Posterior vena cava (tissue), 2 donors: ENCODE measurements at places on chromosomes 1 and 21. TPM values are rescaled to one million over a fixed set of nuclear protein-coding genes. Genes with fewer than 3 reads are reported as not detected.

DNA sequence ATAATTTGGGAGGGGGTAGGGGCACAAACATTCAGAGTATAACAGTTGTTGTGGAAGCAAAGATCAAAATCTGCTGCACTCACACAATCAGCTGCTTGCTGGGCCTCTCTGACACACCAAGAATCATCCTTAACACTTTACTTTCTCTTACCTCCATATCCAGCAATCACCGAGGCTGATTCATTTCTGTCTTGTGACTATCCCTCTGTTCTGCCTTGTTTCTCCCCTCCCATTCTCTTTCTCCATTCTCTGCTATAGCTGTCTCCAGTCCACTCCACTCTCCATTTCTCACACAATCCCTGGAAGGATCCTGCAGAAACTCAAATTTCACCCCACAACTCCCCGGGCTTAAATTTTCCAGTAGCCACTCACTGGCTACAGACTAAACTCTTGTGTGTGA lies 91.8 kb upstream of the NGF start:
- DNase-seq = no peak

DNA sequence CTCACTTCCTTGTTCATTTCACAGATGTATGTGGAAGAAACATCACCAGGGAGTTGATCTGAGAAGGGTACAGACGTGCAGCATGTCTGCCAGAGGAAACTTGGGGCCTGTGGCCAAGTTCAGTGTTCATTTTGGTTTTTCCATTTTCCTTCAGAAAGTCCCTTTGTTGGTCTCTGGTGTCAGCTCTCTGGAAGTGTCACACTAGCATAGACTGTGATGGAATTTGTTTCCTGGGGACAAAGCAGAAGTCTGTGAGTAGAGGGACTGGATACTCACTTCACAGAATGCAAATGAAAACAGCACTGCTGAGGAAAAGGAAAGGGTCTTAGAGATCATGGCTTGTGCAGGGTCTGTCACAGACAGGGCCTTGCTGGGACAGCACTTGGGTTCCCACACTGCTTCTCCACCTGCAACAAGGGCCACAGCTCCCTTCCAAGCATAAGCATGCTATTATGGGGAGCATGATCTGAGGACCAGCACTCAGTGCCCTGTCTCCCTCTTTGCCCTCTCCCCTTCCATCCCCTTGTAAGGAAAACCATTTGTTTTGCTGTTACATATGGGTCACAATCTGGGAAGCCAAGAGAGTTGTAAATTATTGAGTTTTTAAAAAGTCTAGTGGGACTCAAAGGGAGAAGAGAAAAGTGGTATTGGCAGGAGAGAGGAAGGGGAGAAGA lies 31.4 kb upstream of the CD84 start:
- no peak for DNase-seq

DNA sequence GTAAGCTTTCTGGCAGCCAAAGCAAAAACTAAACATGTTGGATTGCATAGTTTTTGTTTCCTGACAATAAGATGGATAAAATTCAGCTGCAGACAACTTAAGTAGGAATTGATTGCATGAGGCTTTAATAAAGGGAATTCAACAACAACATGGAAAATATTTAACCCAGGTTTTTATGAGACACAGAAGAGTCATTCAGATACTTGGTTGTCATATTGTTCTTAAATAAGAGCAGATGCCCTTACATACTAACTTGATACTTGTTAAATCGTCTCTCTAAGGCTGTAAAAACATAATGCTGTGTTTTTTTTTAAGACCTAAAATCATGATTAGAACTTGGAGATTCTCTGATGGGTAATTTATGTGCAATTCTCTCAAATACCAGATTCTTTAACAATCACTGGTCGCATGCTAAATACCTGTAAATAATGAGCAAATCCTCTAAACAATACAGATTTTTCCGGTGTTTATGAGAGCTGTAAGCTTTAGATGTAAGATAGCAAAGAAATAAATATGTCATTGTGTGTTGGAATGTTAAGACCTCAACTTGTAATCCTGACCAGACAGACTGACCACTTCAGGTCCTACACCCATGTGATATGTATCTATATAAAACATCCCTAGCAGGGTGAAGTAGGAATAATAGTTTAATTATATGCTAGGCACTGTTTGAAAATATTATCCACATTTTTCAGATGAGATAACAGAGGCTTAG lies 37.8 kb upstream of the CD34 start:
- no peak for DNase-seq

- DNase-seq = no peak
These were observed 32.9 kb downstream of the COL11A1 start for GRCh38 chr1:103075316-103076000.

DNA sequence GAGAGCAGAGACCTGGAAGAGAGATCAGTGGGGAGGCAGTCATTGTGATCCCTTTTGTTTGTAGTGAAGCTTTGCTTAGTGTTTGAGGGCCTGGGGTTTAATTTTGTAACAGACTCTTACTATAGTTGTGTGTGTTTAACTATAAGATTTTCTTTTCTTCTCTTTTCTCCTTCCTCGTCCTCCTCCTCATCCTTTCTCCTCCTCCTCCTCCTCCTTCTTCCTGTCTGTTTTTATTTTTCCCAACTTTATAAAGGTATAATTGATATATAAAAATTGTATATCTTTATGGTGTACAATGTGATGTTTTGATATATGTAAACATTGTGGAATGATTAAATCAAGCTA lies 71.2 kb upstream of the MACF1 start:
- DNase-seq = no peak

Gene PKLR
- total RNA-seq = not detected

Gene KIF14
- total RNA-seq = 0.14 TPM

- DNase-seq = no peak
These were observed 10.9 kb downstream of the POMGNT1 start for GRCh38 chr1:46187106-46187869.

Gene NKAIN1
- 0.28 TPM for total RNA-seq

GRCh38 chr1:111045033-111045722 lies 81.5 kb upstream of the LRIF1 start:
- no peak for DNase-seq

GRCh38 chr1:2833454-2834145 lies 32.1 kb upstream of the TTC34 start:
- DNase-seq = no peak

- no peak for DNase-seq
These were observed 2.3 kb downstream of the OR14K1 start for GRCh38 chr1:247740721-247741120.

DNA sequence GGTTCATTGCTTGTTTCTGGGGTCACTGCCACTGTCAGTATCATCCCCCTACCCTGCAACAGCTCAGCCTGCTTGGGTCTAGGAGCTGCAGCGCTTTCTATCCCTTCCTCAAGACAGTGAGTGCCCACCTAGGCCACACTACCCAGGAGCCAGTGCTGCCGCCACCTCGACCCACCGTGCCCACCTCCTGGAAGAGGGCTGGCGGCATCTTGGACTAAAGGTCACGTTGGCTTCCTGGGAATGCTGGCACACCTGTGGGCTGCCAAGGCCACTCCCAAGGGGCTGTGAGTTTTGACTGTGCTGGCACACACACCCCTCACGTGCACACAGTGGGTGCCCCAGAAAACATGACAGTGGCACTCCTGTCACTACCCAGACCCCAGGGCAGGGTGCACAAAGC lies 22.1 kb downstream of the CRYAA start:
- DNase-seq = peak; percentile 62

- no peak for DNase-seq
These were observed 286.1 kb downstream of the RPS6KC1 start for GRCh38 chr1:213337025-213337678.

- no peak for DNase-seq
These were observed 157.3 kb downstream of the CASZ1 start for GRCh38 chr1:10639011-10639774.

- DNase-seq = peak; percentile 57
These were observed 36.7 kb upstream of the SLC19A1 start for GRCh38 chr21:45578811-45579381.

GRCh38 chr1:181077576-181078242 lies 10.8 kb upstream of the IER5 start:
- no peak for DNase-seq

GRCh38 chr1:12617901-12618660 lies at the start of gene DHRS3:
DHRS3 (minus strand) TSS chr1:12618210; CDS start chr1:12617348, 862 bp downstream.
- DNase-seq = peak; percentile 93

- no peak for DNase-seq
These were observed 385.1 kb upstream of the USP24 start for GRCh38 chr1:55600242-55600641.

GRCh38 chr1:202075389-202075788 lies 47.3 kb upstream of the GPR37L1 start:
- DNase-seq = no peak

GRCh38 chr1:155113450-155113980 lies 14.2 kb upstream of the EFNA1 start:
- DNase-seq = no peak

GRCh38 chr1:94859174-94859573 lies 39.0 kb downstream of the SLC44A3 start:
- no peak for DNase-seq

DNA sequence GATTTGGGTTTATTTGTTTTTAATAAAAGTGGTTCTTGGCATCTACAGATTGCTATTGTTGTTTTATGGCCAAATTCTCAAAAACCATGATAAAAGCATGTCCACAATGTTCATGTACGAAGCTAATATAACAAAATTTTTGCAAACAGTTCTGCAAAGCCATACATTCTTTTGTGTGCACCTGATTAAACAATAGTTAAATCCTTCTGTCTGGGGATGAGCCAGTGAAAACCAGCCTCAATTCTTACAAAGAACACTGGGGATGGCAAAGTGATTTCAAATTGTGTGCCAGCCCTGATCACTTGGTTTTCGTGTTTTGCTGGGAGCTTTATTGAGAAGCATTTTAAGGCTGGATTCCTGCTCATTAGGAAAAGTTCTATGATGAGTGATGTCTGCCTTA lies 149.1 kb upstream of the MAGI3 start:
- DNase-seq = no peak

Gene C4BPA
- 0.37 TPM for total RNA-seq

GRCh38 chr1:1187938-1188337 lies 14.3 kb downstream of the TTLL10 start:
- DNase-seq = no peak

Gene OR2T11
- not detected for total RNA-seq

GRCh38 chr1:243884603-243885002 lies 34.6 kb upstream of the AKT3 start:
- no peak for DNase-seq

GRCh38 chr1:58454807-58455206 lies 91.7 kb downstream of the OMA1 start:
- no peak for DNase-seq

DNA sequence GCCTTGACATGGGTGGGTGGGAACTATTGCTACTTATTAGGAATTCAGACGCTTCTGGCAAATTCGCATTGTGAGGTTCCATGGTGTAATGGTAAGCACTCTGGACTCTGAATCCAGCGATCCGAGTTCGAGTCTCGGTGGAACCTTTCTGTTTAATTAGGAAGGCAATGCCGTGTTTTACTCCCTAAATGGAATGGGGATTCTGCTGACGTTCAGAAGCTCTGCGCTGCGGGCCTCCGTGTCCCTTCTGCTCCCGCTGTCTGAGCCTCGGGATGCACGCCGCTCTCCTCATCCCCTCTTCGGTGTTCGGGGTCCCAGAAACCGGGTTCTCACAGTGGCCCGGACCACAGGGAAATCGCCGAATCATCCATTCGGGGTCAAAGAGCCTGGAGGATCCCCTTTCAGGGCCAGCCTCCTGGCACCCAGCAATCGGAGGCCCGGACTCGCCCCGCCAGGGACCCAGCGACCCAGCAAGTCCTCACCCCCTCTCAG lies 280.3 kb downstream of the FAM72C start:
- DNase-seq = no peak

GRCh38 chr21:32587651-32588050 lies 2.3 kb upstream of the TCP10L start:
- no peak for DNase-seq

DNA sequence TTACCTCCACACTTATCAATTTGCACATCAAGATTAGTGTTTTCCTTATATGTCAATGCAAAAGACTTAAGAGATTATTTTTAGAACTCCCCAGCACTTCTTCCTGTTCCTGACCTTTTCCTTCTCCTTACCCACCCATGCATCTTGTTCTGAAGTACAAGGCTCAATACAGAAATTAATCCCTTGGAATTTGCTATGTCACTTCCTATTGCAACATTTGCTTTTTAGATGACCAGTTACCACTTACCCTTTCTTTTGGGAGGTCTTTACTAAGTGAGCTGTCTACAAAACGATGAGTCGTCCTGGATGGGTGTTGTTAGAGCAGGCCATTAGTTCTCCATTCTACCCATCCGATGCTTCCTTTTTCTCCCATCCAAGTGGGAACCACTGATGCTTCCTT lies 221.2 kb downstream of the FMN2 start:
- DNase-seq = no peak

GRCh38 chr1:93874025-93874651 lies 4.9 kb downstream of the DNTTIP2 start:
- no peak for DNase-seq

DNA sequence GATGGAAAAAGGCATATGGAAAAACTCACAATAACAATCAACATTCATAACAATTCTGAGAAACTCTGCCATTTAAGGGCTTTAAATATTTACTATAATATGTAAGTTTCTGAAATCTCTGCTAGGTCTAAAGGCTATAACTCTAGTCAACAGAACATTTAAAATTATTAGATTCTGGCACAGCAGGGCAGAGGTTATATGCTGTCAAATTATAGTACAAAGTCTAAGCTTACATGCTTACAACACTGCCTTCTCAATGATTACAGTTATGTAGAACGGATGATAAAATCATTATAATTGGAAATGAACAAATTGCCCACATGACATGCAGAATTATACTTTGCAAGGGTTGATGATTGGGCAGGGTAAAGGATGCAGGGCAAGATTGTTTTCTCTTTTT lies 97.7 kb downstream of the PIGK start:
- DNase-seq = no peak

GRCh38 chr1:66676613-66677298 lies 75.5 kb upstream of the DYNLT5 start:
- DNase-seq = no peak

Gene GPR52
- 2.6 TPM for total RNA-seq

- DNase-seq = no peak
These were observed 47.4 kb upstream of the FOXD3 start for GRCh38 chr1:63274979-63275378.

Gene RNF186
- total RNA-seq = not detected

DNA sequence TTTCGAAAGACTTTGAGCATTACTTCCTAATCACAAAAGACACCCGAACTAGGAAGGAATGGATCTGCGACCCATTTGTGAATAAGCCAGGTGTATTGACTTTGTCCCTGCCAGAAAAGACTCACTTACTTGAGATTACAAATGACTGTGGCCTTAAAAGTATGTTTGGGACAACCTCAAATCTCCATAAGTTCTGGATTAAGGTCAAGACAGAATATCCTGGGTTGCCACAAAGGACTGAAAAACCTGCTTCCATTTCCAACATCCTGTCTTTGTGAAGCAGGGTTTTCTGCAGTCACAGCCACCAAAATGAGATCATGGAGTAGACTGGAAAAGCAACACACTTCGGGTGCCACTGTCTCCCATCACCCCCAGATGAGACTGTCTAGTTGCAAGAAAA lies 537.4 kb upstream of the ZRANB2 start:
- no peak for DNase-seq
